Stimulated activated CD8-positive, alpha-beta memory T cell treated with anti-CD3 and anti-CD28 coated beads, Interleukin-4, amount 100 ng/mL, for 1 hour (primary cell): ENCODE measurements at places on chromosomes 2 and 18.

DNA sequence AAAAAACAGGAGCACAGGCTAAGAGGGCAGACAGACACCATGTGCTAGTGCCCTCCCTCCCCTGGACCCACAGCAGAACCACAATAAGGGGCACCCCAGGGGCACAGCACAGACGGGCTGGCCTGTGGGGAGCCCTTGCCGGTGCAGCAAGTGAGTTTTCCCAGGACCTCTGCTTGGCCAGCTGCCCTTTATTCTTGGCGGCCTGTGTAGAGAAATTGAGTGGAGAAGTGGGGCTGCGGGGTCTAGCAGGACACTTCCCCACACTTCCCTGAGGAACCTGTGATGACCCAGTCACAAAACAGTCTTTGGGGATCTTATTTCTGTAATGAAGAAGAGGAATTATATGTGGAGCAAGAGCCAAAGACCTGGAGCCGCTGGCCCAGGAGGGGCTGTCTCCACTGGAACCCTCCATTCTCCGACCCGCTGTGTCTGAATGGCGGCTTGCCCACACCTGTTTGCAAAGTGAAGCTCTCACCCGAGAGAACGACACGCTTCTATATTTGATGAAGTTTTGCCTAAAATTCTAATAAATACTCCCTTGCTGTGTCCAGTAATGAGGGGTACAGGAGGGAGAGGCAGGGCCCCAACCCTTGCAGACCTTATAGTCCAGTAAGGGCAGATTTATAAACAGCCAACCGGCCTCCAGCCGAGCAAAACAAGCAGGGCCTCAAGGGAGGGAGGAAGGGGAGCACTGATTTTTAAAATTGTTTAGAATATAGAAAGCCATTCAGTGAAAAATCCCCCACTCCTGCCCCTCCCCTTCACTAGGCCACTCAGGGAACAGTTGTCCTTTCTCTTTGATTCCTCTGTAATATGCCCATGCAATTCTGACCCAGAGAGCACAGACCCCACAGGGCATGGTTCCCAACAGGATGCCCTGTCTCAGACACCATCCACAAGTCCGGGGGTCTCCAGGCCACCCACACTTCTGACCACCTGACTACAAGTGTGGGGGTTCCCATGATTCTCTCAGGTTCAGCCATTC, 44.7 kb upstream of the SNED1 start:
- no peak for DNase-seq

DNA sequence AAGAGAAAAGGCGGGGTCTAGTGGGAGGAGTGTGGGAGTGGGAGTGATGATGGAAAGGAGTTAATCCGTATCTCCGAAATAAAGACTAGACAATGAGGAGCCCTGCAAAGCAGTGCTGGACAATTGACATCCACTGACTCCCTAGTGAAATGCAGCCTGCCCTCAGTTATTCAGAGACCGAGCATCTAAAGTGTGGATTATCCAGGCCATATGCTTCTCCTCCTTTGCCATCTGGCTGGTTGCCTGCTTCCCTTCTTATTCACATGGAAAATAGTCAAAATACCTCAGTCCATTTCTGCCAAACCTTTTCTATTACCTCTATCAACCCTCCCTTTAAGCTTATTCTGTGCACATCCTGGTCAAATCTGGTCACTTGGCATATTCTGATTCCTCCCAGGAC, 288.8 kb upstream of the SIX3 start:
- DNase-seq: no peak

GRCh38 chr2:50448556-50448955, 583.4 kb downstream of the NRXN1 start:
- DNase-seq: no peak

- DNase-seq: no peak
Observed at GRCh38 chr2:217269701-217270484, 410.0 kb upstream of the TNP1 start.

DNA sequence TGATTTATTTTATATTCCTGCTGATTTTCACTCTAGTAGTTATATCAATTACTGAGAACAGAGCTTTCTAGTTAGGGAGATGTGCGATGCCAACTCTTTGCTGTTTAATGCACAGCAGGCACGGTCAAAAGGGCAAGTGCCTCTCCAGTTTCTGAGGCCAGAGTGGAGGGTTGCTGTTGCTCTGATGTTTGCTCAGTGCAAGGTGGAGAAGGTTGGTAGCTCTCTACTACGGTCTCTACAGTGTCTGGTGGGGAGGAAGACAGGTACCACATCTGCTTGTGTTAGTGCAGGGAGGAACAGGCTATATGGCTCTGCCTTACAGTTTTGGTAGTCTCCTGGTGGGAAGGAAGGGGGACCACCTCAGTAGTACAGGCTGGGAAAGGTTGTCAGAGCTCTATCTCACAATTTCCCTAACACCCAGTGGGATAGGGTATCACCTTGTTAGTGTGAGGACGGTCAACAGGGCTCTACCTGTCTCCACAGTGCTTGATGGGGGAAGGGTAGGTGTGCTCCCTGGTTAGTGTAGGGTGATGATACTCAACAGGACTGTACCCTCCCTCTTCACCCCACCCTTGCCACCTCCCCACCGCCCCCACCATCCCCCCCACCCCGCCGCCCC, 85.9 kb downstream of the FANCL start:
- DNase-seq: no peak

GRCh38 chr2:86772611-86773010, 18.1 kb downstream of the CD8A start:
- DNase-seq: no peak

DNA sequence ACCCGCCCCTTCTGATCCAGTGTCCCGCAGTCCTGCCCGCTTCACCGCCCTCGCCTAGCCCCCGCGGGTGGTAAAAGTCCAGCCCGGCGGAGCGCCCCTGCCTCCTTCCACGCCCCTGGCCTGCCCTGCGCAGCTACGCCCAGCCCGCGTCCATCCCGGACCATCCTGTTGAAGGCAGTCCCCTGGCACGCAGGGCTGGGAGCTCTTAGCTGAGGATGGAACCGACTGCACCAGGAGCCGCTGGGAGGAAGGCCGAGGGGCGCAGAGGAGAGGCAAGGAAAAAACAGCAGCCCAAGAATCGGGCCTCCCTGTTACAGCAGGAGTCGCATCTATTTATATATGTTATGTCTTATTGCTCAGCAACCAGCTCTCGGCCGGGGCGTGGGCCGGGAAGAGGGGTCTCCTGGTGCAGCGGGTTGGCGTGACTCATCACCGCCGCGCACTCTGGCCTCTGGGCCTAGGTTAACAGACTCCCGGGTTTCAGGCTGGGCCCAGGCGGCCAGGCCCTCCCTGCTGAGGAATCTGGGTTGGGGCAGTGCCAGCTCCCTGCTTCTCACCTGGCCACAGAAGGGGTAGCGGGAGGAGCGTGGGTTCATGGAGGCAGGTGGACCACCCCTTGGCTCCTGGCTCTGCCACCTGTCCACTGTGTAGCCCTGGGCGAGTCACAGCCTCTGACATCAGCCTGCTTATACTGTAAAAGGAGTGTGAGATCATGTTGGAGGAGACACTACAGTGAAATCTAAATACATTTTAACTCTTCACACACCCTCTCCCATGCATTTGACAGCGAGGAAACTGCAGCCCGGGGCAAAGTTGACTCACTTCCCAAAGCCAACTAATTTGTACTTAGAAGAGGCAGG, 13.4 kb upstream of the MAP3K2 start:
- no peak for DNase-seq

DNA sequence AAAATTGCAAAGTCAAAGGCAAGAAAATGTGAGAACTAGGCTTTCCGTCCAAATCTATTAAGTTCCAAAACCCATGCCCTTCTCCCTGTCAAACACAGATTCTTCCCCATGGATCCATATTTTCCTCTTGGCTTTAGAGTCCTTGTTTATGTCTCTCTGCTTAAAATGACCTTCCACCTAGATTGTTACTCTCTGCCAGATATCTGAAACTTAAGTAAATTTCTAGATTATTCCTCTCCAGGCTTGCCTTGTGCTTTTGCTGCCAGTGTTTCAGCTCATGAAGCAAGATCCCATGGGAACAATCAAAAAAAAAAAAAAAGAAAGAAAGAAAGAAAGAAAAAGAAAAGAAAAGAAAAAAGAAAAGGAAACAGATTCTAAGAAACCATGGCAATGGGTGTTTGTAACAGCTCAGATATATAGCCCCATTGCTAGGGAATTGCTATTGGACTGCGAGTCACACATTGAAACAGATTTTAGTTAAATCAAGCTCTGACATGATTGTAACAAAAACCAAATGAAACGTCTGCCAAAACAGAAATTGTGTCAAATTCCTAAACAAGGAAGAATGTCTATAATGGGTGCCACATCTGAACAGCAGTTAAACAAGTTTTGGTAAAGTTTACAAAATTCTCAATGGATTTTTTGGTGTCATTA, 660.7 kb upstream of the CNTNAP5 start:
- no peak for DNase-seq
